ENCODE measurements at places on chromosomes 16 and 17.

DNA sequence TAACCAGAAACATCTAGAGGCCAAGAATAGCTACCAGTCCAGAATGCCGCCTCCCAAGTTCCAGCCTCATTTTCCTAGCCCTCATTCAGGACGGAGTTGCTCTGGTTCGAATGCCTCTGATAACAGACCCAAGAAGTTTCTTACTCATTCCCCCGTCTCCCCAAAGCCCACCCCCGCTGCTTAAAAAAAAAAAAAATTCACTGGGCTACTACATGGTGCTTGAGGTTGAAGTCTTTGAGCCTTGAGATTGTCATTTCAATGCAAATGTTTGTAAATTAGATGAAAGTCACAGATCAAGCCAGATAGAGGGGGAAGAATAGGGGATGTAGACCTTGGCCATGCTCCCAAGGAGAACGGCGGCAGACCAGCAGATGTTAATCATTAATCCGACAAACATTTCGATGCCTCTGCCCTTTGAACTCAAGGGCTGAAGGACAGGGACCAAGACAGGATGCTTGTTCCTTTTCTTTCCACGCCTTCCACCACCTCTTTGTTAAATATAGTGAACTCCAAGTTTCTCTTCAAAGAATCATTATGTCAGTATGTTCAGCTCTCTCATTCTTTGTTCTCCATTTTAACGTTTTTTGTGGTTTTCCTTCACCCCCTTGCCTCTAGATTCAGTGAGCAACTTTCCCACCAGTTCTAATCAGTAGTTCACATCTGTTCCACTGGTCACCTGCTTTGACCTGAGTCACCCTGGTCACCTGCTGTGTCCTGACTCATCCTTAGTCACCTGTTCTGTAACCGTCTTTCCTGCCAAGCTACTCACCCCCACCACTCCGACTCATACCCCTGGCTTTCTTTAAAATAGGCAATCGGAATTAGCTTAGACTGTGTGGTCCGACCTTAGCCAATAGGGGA lies 190.3 kb downstream of the CPPED1 start:
- no peak for DNase-seq

GRCh38 chr16:86012221-86012620 lies 113.3 kb downstream of the IRF8 start:
- DNase-seq = no peak

GRCh38 chr17:72294487-72294893 lies 173.7 kb downstream of the SOX9 start:
- DNase-seq = no peak

- DNase-seq = no peak
Observed at GRCh38 chr17:8628609-8629169, 1.8 kb downstream of the MYH10 start.

DNA sequence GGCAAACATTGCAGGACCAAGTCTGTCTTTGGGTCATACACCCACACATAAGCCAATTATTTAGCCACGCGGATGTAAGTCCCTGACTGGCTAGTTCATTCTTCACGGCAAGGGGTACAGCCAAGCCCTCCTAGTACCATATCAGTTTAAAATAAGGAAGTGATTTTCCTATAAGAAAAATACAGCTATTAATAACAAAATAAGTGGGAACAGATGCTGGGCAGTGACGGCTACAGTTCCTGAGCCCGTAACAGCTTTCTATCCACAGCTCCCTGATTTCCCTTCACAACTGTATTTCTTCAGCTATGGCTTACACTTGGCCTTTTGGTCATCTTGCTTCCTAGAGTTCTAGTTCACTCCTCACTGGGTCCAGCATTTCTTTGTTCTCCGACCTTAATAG lies 542.4 kb upstream of the C16orf82 start:
- DNase-seq = no peak

- no peak for DNase-seq
Observed at GRCh38 chr16:30647274-30647571, 3.5 kb upstream of the PRR14 start.

DNA sequence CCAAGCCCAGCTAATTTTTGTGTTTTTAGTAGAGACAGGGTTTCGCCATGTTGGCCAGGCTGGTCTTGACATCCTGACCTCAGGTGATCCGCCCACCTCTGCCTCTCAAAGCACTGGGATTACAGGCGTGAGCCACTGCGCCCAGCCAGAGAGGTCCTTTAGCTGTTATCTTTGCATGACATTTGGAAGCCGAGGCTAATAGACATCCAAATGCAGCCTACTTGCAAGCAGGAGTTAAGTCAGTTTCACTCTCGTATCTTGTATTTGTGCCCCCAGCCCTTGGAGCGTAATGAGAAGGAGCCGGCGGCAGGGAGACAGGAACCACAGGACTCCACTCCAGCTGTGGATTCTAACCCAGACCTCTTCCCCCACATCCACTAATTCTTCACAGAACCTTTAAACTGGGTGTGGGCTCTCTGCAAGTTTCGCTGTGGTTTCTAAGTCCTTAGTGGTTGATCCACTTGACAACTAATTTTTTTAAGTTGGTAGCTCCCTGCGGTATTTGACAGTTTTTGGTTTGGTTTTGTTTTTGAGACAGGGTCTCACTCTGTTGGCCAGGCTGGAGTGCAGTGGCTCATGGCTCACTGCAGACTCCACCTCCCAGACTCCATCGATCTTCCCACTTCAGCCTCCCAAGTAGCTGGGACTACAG lies 3.1 kb upstream of the CYTH1 start:
- DNase-seq = no peak

DNA sequence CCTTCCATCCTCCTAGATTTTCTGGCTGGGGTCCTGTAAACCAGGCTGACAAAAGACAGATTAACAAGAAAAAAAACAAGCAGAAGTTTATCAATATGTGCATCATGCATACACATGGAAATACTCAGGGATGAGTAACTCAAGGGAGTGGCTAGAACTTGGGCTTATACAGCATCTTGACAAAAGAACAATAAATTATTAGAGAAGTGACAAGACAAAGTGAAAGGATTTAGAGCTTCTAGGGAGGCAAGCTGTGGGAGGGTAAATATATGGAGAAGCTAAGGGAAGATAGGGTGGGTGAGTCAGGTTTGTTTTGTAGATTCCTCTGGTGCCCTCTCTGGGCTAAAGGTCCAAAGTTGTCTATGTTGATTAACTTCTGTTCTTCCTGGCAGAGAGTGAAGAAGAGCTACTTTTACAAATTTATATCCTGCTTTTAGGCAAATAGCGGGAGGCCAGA lies 48.0 kb upstream of the NDRG4 start:
- no peak for DNase-seq

DNA sequence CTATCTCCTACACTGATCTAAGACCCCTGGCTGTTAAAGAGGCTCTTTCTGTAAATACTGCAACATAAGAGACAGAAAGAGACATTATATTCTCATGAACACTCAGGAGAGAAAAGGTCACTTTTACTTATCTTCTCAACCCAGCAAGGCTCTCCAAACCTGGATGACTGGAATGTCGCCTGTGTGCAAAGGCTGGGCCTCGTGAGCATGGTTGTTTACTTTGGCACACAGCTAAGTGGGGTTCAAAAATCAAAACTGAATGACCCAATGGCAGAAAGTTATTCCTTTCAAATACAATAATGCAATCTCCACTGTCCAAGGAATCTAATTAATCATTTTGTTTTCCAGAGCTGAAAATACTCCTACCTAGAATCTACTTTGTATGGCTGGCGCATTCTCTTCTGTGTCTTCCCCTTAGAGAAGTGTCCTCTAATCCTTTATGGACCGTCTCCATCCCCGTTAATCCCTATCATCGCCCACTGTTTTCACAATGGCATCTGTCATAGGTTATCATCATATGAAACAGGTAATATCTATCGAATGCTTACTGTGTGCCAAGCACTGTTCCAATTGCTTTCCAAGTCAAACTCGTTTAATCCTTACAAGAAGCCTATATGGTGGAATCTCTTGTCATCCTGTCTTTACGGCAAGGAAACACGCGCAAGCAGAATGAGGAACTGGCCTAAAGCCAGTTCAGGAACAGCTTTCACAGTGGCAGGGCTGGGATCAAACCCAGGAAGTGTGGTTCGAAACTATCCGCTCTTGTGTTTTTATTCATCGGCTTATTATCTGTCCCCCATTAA lies 1.3 kb downstream of the SLX4 start:
- DNase-seq = no peak

GRCh38 chr17:80937462-80938381 lies 53.9 kb upstream of the CHMP6 start:
- DNase-seq = no peak

- DNase-seq = no peak
Observed at GRCh38 chr16:230949-231348, 1.7 kb upstream of the LUC7L start.

DNA sequence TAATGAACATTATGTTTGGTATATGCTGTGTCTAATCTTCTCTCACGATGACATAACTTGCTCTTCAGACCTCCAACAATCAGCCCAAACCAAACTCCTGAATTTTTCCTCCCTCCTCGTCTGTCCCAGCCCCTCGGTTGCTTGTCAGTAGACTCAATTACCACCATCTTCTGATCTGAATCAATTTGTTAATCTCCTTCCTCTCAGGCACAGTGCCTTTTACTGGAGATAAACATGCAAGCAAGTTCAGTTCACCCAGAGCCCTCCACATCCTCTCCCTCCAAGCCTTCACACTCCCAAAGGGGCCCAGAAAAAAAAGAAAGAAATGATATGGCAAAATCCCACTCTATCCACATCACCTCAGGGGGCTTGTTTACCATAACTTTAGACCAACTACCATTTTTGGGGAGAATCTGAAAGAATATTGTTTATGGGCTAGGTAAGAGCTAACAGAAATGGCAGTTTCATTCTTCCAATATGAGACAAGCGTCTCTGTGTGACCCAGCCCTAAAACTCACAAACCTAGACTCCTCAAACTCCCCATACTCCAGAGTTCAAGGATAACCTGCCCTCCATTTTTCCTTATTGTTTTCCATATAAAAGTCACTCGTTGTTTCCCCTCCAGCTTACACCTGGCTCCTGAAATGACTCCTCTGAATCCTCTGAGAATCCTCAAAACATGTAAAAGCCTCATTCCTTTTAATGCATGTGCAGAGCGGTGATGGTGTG lies 1.5 kb downstream of the TEX2 start:
- no peak for DNase-seq
